ENCODE measurements at places on chromosomes 3 and 15.
A peak's percentile ranks its signal among the peaks of the same experiment; 100 is the strongest.

GRCh38 chr3:26657348-26657976 is 34.9 kb downstream of the LRRC3B start:
- peak; percentile 82 for DNase-seq

- peak; percentile 47 for DNase-seq
These were observed 80.3 kb upstream of the PRTG start for GRCh38 chr15:55823191-55823670.

- no peak for DNase-seq
These were observed 87.0 kb downstream of the KLHL25 start for GRCh38 chr15:85707519-85708338.

- DNase-seq: peak; percentile 66
These were observed 53.7 kb downstream of the NMD3 start for GRCh38 chr3:161274691-161275298.

- DNase-seq: peak; percentile 53
These were observed 18.8 kb downstream of the ATG7 start for GRCh38 chr3:11290743-11291680.

DNA sequence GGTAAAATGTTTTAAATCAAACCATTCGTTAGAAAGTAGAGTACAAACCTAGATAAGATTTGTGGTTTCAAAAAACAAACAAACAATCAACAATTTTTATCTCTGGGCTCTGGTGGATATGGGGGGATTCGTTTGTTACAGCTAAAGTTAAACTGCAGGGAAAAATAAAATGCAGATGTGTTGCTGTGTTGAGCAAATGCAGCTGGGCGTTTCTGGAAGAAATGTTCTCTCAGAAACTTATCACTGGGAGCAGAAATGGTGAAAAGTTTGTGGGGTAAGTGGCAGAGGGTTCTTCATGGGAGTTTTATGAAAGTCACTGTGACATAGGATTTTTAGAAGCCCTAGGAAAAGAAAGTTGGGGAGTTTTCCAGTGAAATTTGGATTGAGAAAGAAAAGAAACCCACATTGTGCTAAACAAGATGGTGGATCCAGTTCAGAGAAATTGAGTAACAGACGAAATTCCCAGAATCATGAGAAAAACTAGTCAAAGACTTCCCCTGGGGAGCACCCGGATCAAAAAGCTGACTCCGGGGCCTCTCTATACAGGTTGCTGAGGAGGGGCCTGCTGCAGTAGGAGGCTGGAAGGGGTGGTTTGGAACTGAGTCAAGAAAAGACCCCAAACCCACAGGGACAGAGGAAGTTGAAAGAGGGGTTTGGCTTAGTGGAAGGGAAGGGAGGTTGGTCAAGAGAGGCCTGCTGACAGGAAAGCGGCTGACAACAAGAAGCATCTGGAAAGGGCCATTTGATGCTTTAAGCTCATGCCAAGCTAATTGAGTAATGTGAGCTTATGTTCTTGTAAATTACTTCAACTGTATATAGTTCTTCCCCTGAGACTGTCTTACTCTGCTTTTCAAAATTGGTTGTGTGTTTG is 108.7 kb downstream of the RARB start:
- DNase-seq: no peak

DNA sequence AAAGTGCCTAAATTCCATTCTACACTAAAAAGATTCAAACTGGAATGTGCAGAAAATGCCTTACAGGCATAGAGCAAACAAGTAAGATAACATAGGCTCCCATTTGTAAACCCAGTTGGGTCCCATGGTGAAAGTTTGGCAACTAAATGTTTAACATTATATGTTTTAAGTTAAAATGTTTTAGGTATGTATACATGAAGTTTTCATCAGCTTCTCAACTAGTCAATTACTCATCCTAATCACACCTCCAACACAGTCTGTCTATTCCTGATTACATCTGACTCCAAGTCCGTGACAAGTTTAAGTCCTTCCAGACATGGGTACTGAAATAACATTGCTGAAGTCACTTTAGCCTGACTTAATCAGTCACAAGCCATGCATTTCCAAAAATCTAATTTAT is 25.0 kb downstream of the MYLK start:
- DNase-seq: no peak

DNA sequence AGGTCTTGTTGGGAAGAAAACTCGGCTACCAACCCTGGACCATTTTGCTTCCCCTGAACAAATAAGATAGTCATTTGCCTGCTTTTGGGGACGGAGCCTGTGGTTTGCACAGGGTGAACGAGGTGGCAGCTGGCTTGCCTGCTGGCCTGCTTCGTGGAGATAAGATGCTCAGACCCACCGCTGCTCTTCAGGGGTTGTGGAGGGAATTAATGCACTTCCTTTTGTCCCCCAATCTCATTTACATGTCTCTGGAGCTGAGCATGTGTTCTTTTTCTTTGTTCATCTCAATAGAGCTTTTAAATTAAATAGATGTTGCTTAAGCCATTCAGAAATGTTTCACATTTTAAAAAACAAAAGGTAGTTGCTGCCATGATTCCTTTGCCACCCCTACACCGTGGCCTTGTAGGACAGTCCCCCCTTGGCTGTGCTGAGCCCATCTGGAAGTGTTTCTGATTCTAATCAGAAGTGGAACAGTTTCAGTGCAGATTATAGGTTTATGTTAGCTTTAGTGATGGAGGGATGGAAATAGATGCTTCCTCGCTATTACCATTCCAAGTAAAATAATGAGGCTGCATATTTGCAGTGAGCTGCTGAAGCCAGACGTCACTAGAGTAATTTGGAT is 25.6 kb downstream of the APBA2 start:
- DNase-seq: no peak

GRCh38 chr15:45884755-45885445 is 250.1 kb downstream of the SQOR start:
- DNase-seq: no peak

GRCh38 chr3:117047951-117048705 is 338.5 kb downstream of the TUSC7 start:
- no peak for DNase-seq

GRCh38 chr3:188690064-188690463 is 481.7 kb upstream of the TPRG1 start:
- DNase-seq: no peak

DNA sequence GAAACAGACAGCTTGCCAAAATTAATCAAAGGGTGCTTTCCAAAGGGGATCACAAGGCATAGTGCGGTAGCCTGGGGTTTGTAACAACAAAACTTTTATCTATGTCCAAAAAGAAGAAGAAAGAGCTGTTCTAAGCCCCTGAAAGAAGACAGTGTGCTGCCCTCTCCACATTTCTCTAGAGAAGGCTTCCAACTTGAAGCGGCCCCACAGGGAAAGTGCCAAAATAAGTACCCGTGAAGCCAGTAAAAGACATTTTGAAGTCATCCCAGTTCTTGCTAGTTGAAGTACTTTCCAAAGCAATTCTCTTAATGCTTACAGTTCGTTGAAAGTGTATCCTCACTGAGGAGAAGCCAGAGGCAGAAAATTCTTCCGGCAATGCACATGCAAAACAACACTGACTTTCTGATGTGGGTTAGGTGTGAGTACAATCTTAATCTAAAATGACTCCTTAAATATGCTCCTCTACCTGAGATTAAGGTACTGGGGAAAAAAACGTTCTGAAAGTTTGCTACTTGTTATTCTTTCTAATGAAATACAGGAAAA is 21.3 kb downstream of the GPR15 start:
- DNase-seq: no peak

Data from epithelial cell of esophagus (primary cell).